ENCODE measurements at places on chromosomes 4 and X.

DNA sequence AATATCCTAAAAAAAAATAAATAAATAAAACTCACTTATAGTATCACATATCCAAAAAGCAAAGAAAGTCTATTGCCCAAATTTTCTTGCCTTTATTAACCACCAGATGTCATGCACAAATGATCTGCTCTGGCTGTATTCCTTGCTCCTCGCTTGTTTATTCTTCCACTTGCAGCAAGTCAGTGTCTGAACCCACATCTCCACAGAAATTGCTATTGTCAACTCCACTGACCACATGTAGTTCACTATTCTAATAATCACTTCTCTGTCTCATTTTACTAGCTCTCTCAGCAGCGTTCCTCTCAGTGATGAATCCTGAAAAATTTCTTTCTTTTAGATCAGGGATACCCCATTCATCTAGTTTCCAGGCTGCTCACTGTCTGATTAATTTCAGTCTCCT is 29.3 kb upstream of the CXXC4 start:
- DNase-seq, result no peak

GRCh38 chrX:122584981-122585380 is 599.1 kb upstream of the GRIA3 start:
- DNase-seq, result no peak

- DNase-seq, result no peak
Observed at GRCh38 chrX:110267874-110268273, 50.0 kb downstream of the AMMECR1 start.

DNA sequence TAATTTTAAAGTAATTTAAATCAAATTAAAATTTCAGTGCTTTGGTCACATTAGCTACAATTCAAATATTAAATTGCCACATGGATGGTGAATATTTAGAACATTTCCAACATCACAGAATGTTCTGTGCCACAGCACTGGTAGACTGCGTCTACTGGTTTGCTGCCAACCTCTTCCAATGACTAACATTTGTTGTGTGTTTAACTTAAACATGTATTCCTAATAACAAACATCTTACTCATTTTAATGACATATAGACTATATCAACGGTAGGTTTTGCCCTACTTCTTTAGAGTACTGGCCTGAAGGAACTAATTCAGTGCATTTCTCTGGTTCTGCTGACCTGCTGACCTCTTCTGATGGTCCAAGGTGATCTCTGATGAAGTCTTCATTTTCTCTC is 157.6 kb downstream of the DCK start:
- DNase-seq, result no peak

DNA sequence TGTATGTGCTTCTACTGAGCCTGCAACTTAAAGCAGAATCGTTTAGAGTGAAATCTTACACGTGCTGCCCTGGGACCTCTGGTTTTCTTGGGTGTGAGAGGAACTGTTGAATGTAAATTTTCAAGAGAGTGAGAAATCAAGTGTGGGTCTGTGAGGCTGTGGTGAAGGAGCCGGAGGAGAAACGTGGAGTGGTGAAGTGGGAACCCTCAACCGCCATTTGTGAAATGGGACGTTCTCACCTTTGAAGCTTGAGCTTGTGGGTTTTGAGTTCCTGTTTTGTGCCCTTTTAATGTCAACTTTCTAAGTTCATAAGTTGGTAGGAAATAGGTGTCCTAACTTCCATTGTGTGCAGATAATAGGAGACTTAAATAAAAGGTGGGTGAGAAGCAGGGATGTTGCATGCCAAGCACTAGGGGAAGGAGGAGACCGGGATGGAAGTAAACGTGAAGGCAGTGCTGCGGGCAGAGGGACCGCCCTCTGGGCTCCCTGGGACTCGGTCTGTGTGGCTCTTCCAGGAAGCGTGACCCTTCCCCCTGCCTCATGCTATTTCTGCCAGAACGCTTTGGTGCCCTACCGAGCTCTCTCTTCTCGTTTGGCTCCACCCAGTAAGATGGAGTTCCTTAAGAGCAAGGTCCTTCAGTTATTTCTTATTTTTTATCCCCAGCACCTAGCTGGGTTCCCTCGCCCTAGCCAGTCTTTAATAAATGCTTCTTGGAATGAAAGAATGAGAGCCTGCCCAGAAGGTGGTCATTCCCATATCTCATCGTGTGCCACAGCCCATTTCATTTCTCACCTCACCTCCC is 56.0 kb downstream of the TMEM131L start:
- DNase-seq, result no peak

- DNase-seq, result no peak
Observed at GRCh38 chrX:38563030-38563429, 1.7 kb downstream of the TSPAN7 start.

DNA sequence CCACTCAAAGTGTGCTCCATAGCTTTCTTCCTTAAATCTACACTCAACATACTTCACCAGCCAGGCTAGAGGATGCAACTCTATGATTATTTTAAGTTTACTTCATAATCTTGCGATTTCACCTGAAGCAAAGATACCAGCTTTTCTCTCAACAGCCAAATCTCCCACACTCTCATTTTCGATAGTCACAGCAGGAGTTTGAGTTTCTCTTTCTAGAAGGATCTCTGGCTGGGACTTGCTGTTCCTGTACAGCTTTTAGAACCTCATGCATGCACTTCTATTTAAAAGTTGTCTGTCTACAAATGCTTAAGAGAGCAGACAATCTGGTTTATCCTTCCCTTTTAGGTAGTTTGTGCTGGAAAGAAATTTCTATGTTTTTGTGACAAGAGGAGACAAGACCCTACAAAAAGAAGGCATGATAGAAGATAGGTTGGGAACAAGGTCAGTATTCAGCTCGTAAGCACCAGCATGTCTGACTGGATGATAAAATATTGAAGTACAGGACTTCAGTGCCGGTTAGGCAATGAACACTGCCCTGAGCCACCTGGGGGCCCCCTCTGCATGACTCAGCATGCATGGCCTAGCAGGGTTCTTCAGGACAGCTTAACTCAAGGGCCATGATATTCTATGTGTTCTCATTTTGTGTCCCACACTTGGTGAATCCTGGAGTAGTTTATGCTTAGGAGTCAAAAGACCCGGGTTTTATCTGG is 65.6 kb downstream of the ATXN3L start:
- no peak for DNase-seq

- no peak for DNase-seq
Observed at GRCh38 chrX:38989076-38989475, 187.8 kb downstream of the MID1IP1 start.

All from smooth muscle cell of the brain vasculature (primary cell).